H54 (cell line): ENCODE measurements at places on chromosomes 7 and 10.

DNA sequence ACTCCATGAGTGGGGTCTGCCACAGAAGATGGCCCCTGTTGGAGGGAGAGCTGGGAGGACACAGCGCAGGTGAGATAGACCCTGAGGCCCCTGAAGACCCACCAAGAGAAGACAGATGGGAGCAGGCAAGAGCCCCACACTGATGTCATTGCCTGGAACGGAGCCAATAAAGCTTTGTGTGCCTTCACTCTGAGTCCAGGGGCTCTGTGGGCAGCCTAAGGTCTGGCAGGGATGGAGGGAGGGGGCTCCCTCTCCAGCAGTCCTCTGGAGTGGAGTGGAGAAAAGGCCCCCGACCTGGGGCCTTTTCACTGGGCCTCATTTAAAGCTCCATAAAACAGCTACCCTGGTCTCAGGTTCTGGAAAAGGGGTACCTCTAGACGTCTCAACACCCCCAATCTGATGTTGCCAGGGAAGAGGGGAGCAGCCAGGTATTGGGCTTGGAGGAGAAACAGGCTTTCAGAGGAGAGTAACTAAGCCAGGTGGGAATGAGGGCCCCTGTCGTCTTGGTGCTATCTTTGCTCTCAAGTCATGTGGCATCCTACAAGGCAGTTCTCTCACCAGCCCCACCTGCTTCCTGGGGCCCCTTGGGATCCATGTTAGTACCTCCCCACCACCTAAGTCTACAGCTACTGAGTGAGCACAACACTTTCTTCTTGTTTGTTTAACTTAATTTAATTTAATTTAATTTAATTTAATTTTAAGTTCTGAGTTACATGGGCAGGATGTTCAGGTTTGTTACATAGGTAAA, 1.4 kb downstream of the C10orf62 start:
- DNase-seq: no peak

- no peak for DNase-seq
Observed at GRCh38 chr10:84845628-84846261, 517.4 kb downstream of the CCSER2 start.

DNA sequence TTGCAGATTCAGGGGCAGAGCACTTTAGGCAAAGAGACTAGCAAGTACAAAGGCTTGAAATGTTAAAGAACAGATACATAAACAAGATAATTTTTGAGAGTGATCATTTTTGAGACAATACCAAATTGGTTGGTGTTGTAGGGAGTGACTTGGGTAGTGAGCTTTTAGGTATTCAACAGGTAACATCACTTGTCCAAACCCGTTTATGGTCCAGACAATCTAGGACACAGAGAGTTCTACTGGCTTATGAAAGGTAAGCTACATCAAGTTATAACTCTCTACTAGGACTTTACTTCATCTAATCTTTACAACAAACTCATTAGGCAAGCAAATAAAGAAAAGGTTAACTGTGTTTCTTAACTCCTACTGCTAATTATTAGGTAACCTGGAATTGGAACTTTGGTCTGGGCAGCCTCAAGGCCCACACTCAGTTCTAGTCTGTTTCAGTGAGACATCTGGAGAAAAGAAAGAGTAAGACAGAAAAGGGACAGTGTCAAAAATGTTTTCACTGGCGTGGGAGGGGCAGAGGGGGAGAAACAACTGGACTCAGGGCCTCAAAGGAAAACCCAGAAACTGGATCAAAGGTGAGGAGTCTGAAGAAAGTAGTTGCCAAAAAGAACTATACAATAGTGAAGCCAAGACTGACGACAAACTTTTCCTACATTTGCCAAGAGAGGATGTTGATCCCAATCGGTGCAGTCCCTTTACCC, 39.2 kb downstream of the GNAT3 start:
- no peak for DNase-seq

DNA sequence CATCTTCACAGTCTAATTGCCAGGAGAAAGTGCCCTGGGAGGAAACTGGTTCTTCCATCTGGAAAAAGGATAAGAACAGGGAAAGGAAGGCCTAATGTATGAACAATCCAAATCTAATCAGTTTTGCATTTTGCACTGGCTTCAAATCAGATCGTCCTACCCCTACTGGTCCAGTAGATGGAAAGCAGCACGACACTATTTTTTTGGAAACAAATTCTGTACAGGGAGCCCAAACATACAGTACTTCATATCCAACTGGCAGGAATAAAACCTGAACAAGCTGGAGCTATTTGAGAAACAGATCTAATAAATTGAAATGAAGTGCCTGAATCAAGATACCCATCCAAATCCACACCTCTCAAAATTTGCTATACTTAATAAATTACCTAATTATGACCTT, 36.5 kb downstream of the ETV1 start:
- no peak for DNase-seq

- DNase-seq: no peak
Observed at GRCh38 chr7:2567679-2568278, 9.0 kb downstream of the IQCE start.

- no peak for DNase-seq
Observed at GRCh38 chr7:106615808-106616707, 44.9 kb downstream of the CCDC71L start.

DNA sequence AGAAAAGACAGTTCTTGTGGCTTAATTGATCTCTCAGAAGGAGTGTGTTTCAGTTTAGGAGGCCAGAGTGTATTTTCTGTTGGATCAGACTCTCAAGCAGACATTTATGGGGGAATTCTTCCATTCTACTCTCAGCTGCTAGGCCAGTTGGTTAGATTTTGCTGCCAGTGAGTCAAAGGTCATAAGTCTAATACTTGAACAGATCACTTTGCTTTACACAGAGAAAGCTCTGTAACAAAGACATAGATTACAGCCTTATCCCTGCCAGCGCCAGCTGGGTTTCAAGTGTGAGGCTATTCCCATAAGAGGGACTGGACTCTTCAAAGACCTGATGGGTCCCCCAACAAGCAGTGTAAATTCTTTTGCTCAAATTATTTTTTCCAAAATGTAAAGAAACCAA, 145.6 kb upstream of the SEMA3C start:
- DNase-seq: no peak

- no peak for DNase-seq
Observed at GRCh38 chr10:101122270-101123084, 8.6 kb upstream of the TLX1 start.
